ENCODE measurements at places on chromosomes 2 and 18.

GRCh38 chr2:146077156-146077555 is 1557.2 kb upstream of the ZEB2 start:
- DNase-seq = no peak

GRCh38 chr2:196316050-196316430 is 144.7 kb upstream of the STK17B start:
- no peak for DNase-seq

GRCh38 chr2:231321556-231322334 is 73.8 kb upstream of the B3GNT7 start:
- no peak for DNase-seq

DNA sequence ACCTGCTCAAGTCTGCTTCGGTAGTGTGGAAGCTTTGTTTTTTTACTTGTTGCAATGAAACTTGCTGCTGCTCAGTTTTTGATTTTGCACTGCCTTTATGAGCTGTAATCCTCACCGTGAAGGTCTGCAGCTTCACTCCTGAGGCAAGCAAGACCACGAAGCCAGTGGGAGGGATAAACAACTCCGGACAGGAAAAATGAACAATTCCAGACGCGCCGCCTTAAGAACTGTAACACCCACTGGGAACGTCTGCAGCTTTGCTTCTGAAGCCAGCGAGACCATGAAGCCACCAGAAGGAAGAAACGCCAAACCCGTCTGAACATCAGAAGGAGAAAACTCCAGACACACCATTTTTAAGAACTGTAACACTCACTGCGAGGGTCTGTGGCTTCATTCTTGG is 245.7 kb upstream of the REG3G start:
- DNase-seq = no peak

DNA sequence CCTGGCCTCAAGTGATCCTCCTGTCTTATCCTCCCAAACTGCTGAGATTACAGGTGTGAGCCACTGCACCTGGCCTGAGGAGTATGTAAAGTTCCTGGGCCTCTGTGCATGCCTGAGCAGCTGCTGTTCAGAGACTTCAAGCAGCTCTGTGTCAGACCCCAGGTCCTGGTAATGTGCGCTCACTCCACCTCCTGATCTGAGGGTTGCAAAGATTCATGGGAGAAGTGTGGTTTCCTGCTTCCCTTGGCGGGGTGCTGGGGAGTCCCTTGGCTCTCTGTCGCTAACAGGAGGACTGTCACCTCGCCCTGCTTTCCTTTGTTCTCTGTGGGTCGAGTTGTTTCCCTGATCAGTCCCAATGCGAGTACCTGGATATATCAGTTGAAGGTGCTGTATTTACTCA is 8.6 kb upstream of the IL36A start:
- peak; percentile 61 for DNase-seq

DNA sequence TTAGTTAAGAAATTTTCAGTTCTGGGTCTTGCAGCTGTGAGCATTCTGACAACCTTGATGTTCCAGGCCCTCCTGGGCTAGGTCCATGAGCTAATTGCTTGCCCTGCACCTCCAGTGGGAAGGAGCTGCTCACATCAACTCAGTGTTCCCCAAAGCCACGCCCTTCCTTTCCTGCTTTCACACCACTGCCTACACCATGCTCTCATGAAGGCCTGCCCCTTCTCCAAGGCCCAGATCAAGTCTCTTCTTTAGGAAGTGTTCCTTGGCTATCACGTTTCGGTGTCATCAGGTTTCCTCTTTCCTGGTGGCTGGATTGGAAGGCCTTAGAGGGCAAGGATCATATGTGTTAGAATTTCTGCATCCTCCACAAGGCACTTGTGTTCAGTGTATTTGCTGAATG is 18.8 kb downstream of the TMEM127 start:
- no peak for DNase-seq

DNA sequence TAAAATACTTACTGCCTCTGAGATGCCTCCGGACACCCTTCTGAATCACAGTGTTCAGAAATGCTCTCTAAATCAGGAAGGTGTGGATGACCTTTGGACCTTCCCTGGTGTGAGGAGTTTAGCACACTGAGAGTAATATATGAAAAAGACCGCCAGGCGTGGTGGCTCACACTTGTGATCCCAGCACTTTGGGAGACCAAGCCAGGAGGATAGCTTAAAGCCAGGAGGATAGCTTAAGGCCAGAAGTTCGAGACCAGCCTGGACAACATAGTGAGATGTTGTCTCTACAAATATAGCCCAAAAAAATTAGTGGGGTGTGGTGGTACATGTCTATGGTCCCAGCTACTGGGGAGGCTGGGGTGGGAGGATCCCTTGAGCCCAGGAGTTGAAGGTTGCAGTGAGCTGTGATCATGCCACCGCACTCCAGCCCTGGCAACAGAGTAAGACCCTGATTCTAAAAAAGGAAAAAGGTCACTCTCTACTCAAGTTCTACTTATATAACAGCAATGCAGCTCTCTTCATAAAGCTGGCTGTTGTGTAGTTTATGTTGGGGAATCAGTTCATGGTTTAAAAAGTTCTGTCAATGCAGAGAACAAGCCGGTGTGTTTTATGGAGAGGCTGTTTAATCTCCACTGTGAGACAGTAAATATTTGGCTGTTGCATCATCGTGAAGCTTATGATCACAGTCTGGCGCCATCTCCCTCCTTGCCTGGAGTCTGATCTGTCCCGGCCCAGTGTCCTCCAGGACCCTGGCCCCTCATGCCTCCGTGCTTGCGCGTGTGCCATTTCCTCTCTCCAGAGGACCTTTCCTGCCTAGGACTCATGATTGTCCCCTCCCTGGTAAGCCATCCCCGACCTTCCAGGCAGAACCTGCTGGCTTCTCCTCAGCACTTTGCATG is 184.5 kb downstream of the FAM210A start:
- no peak for DNase-seq

GRCh38 chr2:86025229-86025820 is 80.4 kb downstream of the POLR1A start:
- DNase-seq = no peak

DNA sequence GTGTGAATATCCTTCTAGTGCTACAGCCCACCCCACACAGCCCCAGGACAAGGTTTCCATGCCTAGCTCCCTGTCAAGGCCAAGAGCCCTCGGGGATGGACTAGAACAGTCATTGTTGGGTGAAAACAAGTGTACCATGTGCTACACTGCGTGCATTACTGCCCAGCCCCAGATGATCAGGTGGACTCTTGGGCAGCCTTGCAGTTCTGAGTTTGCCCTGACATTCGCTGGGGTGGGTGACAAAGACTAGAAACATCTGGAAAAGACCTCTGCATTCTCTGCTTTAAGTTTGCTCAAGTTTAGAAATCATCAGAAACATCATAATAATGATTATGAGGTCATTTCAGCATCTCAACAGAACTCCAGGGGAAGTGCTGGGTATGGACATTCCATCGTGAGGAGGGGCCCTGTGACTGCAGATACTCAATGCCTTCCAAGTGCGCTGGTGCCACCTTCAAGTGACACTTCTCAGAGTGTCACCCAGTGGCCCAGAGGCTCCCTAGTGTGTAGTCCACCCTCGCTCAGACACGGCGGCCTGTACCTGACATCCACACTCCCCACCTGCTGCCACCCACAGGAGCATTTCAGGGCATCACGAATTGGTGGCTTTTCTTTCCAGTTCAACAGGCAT is 5.3 kb upstream of the PXDN start:
- DNase-seq = no peak

- no peak for DNase-seq
Observed at GRCh38 chr2:147358375-147358774, 486.5 kb upstream of the ACVR2A start.

DNA sequence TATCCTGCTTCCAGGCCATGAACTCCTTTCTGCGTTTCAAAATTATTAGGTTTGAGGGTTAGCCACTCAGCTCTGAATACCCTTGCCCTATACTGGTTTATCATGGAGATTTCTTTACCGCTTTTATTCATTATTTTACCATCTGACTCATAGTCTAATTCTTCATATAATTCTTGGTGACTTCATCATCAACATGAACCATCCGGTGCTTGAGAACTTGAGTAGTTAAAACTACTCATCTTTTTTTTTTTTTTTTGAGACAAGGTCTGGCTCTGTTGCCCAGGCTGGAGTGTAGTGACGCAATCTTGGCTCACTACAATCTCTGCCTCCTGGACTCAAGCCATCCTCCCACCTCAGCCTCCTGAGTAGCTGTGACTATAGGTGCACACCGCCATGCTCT is 94.2 kb upstream of the LHCGR start:
- no peak for DNase-seq

DNA sequence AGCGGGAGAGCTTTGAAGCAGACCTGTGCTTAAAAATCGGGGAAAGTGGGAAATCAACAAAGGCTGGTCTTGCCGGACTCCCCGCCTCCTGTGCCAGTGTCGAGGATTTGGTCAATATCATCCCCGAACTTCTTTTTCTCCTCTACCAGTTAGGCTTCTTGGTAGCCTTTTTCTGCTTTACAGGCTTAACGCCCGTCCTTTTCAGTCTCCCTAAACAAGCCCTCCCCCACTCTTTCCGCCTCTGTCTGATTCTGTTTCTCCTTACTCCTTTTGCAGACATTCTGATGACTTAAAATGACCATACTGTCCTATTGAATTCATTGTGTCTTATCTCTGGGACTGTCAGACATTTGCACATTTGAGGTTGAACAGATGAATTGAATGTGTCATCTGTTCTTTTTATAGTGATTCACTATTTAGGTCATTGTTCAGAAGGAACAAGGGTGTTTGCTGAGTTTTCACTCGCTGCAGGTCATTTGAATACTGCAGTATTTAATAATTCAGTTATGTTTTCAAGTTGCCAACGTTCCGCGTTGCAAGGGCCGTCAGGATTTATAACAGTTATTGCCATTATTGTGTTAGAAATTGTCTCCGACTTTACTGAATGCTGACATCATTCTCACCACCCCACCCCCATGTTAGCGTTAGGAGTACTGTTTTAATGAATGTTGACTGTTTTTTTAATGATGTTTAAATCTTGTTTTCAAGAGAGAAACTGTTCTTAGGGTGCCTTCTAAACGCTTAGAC is 1.1 kb downstream of the ITGAV start:
- peak; percentile 37 for DNase-seq

GRCh38 chr2:67462738-67463496 is 65.8 kb downstream of the ETAA1 start:
- no peak for DNase-seq

DNA sequence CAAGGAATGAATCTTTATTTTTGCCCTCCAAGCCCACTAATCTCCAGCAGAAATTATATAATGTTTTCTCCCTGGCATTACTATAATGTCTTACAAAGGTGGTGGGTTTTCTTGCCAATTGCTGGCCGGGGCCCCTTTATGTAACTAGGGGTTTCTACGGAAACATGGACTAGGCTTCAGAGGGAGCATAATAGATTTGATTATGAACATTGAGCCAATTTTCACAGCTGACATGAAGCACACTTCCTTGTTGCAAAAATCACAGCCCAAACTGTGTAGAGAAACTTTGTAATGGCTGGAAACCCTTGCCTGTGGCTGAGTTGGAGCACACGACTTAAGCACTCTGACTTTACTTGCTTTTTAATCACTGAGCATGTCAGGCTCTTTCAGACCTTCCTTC is 3.8 kb upstream of the CYRIA start:
- no peak for DNase-seq

DNA sequence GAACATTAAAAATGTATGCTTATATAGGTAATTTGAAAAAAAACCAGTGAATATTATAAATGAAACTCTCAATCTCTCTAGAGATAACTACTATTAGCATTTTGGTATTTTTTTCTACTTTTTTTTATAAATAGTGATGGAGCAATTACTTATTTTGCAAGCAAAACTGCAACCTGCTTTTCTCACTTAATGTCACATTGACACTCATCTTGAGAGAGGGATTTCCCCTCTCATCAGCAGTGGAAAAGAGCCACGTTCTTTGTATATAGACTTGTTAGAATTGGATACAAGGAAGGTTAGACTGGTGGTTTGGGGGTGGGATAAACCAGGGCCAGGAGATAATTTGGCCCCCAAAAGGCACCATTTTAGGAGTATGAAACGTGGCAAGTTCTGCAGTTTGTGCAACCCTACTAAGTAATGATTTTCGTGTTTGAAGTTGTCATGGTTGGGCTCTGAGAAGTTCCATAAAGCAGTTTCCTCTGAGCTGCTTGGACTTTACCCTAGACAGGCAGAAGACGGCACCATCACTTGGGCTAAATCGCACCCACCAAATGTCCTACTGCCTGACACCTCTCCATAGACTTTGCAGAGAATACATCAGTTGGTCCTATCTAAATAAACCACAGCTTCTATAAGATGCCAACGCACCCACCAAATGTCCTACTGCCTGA is 194.0 kb downstream of the ACTR3 start:
- peak; percentile 15 for DNase-seq

DNA sequence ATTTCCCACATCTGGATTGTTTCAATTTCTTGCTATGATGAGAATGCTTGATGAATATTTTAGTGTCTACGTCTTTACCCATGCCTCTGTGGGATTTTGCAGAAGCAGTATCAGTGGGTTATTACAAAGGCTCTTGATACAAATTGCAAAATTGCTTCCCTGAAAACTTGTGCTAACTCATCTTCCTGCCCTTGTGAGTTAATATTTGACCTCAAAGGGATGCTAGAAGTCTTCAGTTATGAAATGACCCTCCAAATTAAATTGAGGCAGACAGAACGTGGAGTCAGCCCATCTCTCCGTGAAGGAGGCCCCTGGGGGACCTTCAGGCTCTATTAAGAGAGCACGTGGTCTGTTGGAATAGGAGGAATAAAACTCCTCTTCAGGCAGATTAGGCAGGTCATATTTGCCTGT is 239.2 kb upstream of the HS6ST1 start:
- no peak for DNase-seq

DNA sequence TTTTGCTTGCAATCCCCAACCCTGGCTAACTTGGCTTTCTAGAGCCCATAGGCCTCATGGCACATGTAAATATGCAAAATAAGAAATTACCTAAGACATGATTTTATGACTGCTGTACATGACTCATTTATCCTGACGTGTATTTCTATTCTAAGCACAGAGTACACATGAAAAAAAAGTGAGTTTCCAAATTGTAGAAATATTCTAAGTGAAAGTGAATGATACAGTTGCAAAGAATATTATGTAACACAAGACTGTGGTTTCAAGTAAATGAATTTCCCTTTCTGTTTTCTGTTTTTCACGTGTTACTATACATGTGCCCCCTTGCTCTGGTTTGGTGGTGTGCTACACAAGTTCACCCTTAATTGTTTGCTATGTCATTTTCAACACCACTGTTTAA is 162.4 kb downstream of the LRP1B start:
- no peak for DNase-seq

- no peak for DNase-seq
Observed at GRCh38 chr2:104595576-104595975, 258.3 kb upstream of the POU3F3 start.

DNA sequence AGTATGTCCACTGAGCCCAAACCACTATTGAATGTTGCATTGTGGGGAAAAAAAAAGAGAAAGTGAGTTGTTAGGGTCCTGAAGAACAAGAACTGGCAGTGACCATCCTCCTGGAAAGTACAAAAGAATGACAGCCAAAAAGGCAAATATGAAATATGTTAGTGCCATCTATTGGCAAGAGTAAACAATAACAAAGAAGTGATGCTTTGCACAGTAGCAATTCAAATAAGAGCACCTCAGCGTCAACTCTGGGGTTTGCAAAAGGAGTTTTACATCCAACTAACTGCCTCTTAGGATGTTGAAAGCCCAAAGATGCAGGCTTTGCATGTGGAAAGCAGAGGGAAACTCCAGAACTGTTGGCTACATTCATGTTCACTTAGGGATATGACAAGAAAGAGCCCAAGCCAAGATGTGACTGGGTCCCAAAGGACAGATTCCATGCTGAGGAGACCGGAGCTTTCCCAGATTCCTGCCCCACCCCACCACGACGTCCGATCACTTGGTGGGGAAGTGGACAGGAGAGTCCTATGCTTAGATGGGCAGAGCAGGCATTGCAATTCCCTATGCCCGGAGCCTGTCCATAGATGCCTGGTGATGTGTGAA is 15.6 kb downstream of the TRABD2A start:
- peak; percentile 51 for DNase-seq

GRCh38 chr2:177383935-177384334 is 8.6 kb upstream of the AGPS start:
- DNase-seq = no peak

Data from activated CD4-positive, alpha-beta T cell treated with anti-CD3 and anti-CD28 coated beads, Interleukin-2, Interleukin-6, amounts not matched to agents 100 ng/mL and 50 ng/mL, durations not matched to agents 16 hours and 8 hours (primary cell).